ENCODE measurements at places on chromosomes 5 and 9.

- no peak for DNase-seq
Measured at GRCh38 chr9:128116104-128117083, 11.1 kb downstream of the PTGES2 start.

GRCh38 chr9:86075132-86076109 is 23.9 kb downstream of the GOLM1 start:
- DNase-seq = no peak

GRCh38 chr5:115398719-115399118 is 102.3 kb upstream of the CCDC112 start:
- DNase-seq = no peak

DNA sequence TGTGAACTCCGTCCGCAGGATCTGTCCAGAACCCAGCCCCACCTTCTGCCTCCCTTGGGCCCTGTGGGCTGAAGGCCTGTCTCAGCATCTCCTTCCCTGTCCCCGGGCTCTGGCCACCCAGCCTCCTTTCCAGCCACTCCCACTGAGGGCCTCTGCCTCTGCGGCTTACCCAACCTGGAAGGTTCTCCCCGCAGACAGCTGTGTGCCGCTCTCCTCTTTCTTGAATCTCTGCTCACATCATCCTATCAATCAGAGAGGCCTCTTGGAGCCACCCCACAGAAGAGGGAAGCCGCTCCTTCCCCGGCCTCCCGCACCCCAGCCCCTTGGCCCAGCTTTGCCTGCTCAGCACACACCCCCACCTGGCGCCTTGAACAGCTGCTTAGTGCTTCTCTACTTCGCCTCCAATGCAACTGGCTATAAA is 81.5 kb upstream of the UNC5A start:
- no peak for DNase-seq

DNA sequence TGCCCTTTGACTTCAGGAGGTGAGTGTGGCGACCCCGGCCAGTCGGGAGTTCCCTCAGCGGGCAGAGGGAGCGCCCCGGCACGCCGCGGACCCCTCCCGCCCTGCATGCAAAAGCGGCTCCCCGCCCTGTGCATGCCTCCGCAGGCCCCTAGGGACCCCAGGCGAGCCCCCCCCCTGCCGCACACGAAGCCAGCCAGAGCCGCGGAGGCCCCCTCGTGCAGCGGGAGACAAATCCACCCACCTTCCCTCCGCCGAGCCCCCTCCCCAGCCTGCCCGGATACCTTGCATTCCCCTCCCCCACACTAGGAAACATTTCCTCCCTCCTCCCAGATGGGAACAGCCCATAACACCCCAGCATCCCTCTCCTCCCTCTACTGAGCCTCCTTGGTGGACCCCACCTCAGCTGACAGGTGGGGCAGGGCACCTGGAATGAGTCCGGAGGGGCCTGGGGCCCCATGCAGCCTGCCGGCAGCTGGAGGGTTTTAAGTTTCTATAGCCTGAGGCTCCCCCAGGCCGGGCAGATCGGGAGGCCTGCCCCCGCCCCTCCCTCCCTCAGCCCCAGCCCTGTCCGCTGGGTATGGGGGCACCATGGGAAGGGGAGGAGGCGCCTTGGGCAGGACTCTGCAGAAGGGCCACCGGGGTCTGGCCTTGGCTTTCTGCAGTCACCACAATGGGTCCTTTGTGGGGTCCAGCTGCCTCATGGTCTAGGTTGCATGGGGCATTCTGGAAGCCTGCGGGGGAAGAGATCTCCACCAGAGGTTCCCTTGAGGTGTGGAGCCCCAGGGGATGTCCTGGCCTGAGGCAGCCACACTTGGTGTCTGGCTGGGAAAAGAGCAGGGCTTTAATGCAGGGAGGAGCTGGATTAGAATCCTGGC is 601 bp downstream of the ERGIC1 start:
- DNase-seq = no peak

DNA sequence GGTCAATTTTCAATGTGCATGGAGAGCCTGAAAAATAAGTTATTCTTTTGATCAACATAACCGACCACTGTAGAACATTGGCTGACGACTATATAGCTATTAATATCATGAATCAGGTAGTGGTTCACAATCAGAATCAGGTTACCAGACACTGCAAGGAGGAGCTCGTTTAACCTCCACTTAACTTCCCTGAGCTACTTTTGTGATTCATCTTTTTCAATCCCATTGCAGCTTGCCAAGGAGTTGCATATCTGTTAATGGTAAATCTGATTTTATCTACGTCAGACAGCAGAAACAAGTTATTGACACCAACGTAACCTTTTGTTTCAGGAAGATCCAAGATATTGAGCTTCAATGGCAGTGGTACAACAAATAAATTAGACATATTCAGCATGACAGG is 2263.8 kb upstream of the ACO1 start:
- DNase-seq = no peak

DNA sequence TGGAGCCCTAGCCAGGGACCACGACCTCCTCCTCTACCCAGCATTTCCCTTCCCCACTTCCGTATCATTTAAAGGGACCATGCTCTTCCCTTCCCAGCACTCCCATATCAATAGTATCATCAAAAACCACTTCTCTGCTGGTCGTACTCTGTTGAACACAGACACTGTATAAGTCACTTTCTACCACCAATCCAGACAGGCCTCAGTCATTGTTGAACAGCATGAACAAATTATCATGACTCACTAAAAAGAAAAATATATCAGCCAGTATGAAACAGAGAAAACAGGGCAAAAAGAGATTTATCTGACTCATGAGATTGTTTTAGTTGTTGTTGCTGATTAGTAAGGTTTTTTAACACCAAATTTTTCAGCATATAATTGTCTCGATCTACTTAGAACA is 89.8 kb downstream of the CDKN2A start:
- DNase-seq = no peak

DNA sequence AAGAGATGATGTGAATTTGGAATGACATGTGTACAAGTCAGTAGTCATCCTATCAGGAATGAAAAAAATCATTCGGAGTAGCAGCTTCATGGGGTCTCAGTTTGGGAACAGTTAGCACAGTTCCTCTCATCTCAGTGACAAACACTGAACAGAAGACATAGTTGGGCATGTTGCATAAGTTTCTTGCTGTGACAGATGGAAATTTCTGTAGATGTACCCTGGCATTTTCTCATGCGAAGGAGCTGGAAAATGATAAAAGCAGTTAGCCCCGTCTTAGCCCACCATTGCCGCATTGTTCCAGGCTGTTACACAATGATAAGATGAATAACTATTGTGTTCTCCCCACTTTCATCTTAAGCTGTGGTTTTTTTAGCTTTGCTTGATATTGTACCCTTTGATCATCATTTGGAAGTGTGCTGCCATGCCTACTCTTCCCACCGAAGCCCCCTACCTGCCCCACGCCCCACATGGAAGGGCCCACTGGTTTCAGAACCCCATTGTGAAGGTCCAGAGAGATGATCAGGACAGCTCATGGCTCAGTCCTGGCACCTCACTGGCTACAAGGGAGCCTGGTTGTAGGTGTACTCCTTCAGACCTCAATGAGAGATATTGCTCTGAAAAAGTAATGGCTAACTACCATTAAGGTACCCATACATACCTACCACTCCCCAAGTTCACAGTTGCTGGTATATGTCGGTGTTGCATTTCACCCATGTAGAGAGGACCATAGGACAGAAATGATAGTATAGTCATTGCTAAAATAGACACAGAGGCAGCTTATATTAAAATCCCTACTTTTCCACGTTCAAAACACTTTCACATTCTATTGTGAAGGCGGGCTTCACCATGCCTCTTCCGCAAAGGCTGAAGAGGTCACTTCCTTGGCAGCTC is 38.8 kb downstream of the SFXN1 start:
- no peak for DNase-seq

DNA sequence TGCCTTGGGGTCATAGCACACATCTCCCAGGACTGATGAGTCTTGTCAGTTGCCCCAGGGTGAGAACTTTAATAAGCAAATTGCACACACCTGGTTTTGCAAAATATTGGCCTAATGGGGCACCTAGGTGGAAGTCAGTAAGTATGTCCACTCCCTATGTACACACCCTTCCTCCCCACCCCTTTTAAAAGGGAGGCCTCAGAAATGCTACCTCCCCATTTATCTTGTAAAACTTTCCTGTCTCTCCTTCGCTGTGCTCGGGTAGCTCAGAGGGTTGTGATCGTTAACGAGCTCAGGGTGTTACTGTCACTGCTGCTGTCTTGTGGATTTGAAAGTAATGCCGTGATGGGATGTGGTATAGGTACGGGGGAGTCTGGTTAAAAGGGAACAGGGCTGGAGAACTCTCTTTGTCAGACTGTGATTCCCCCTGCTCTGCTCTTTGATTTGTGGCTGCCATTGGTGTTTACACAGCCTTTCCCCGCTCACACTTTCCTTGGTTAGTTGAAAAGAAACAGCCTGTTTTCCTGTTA is 26.2 kb downstream of the ZNF462 start:
- no peak for DNase-seq

DNA sequence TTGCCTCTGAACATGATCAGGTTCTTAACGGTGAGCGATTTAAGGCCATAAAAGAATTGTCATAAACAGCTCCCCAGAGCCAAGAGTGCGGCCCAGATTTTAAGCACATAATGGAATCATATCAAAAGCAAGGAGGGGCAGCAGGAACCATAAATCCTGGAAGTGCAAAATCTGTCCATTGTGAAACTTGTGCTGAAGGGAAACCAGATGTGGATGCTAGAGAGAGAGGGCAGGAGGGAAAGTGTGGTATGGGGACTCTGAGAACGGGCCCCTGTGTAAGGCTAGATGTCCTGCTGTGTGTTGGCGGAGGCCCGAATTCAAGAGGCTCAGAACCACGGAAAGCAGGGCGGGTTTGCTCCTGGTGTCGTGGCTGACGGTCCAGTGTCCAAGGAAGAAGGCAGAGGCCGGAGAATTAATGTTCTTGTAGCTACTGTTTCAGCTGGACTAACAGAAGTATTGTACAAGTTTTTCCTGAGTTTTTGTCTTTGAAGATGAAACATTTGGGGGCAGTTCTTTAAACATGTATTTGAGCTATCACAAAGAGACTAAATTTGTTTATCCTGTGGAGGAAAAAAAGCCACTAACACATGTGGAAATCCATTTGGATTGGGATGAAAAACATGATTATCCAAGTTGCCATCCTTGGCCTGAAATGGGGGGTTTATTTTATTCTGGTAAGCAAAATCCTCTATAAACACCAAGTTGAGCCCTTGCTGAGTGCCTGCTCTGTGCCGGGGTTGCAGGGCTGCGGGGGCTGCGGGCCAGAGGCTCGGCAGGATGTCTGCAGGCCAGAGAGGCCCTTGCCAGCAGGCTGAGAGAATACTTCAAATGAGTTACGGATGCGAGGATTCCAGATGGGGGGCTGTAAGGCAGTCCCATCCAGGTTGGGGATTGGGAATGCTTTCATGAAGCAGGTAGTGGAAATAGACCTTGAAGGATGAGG is 9.2 kb upstream of the CXCL14 start:
- DNase-seq = no peak

GRCh38 chr5:151085517-151086041 is 4.7 kb upstream of the TNIP1 start:
- DNase-seq = no peak

- DNase-seq = no peak
Measured at GRCh38 chr5:124980163-124980941, 233.9 kb upstream of the ZNF608 start.

DNA sequence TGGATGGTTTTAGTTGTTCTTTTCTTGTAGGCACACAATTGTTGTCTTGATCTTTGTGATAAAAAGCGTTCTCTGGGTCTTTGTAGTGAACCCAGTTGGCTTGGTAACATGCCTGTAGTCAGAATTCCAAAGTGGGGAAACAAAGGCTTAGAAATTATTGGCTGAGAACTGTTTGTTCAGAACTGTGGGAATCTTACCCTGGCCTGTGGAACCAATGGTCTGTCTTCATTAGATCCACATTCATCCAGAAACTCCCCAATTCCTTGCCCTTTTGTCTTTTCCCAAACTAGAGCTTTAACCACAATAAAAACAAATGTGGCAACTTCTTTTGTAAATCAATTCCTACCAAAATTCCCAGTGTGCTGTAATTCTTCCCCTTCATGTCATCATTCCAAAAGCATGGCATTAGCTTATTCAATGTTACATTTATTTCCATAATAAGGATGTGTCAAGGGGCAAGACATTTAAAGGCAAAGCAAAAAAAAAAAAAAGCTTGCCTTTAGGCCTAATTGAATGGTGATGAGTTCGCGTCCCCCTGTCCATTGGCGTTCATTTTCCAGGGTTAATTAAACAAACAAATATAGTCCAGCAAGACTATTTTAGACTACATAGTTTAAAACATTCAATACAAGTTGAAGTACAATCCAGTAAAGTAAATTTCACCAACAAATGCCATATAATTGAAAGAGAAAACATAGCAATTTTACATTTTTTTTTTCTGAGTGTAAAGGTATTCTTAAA is 249.8 kb upstream of the ZNF608 start:
- DNase-seq = no peak

- DNase-seq = no peak
Measured at GRCh38 chr5:59035681-59036080, 452.8 kb downstream of the RAB3C start.

DNA sequence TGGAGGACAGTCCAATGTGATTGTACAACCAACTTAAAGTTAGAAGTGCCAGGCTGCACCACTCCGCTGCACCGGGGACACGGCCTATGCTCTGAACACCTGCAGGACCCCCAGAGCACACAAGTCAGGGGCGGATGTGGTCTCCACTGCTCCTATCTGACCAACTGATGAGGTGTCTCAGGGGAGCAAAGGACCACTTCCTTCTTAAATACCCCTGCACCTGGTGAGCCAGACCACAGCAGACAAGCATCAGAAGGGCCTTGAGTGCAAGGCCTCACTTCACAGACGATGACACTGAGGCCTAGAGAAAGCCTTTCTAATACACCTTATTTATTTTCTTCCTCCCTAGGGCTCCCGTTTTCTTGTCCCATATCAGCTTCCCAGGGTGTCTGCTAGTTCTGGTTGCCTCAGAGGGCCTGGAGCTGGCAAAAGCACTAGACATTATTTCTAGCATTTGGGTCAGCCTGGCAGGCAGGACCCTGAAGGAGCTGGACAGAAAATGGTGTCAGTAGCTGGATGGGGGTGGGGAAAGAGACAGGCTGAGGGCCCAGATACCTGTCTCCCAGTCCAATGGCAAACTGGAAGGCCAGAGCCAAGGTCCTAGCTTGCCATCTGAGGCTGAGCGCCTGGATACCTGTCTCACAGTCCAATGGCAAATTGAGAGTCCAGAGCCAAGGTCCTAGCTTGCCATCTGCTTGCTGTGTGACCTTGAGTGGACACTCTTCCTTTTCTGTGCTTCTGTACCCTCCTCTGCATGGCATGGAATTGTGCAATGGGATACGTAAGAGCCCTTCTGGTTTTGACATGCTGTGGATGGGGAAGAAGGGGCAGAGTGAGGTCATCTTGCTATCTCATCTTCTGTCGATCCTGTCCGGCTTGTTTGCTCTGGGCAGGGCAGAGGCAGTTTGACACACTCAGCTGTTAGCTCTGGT is 9.0 kb downstream of the CCDC69 start:
- DNase-seq = no peak

- DNase-seq = no peak
Measured at GRCh38 chr9:2613730-2614271, 7.8 kb upstream of the VLDLR start.

GRCh38 chr9:28758971-28759370 is 1185.7 kb upstream of the C9orf72 start:
- no peak for DNase-seq

- no peak for DNase-seq
Measured at GRCh38 chr5:28862137-28862859, 1823.9 kb upstream of the CDH9 start.

- peak; percentile 0 for DNase-seq
Measured at GRCh38 chr5:42718591-42718990, 38.0 kb upstream of the CCDC152 start.

- no peak for DNase-seq
Measured at GRCh38 chr9:129498451-129499384, 122.2 kb downstream of the C9orf50 start.

GRCh38 chr9:94157050-94157801 is 73.0 kb downstream of the PTPDC1 start:
- no peak for DNase-seq

GRCh38 chr9:106868565-106868964 is 5.6 kb downstream of the ZNF462 start:
- DNase-seq = no peak

All from GM18507 (cell line).